ENCODE measurements at places on chromosomes 7 and 10.

DNA sequence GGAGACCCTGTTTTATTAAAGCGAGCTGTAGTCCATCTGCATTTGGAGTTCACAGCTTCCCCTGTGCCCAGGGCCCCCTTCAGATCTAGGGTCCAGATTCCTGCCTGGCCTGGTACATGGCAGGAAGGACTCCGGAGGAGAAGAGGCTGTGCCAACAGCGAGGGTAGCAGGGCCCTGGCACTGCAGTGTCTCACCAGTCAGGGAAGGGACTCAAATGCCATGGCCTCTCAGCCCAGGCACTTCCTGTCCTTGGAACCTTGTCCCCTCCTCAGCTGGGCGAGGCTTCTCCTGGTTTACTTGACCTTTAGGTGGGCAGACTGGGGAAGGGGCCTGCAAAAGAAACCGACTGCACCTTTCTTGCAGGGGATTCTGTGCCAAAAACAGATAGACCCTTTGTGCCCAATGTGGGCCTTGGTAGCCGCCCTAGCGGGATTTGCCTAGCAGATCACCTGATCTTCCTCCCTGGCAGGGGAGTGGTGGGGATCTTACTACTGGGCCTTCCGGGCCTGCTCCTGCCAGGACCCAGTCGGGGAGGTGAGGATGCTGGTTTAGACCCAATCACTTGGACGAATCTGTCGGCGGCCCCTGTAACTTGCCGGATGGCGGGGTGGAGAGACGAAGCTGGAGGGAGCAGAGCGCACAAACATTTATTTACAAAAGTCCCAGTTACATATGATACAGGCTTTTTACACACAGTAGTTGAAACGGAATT is 161.9 kb downstream of the RNF216 start:
- no peak for DNase-seq

GRCh38 chr10:46096446-46096845 is 50.4 kb upstream of the MSMB start:
- DNase-seq: no peak

DNA sequence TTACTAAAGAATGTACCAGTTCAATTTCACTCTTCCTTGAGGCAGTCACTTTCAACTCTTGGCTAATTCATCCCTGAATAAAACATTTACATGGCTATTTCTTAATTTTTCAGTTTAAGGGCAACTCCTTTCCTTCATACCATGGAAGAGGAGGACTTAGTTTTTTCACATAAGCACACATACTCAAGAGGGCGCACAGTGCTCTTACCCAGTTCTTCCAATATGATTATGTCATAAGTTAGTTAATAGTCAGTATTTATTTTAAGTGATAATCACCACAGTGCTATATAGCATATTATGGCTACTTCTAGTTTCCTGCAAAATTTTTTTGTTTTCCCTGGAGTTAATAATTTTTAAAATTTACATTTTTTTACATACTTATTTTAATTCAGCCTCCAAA is 58.6 kb downstream of the SND1 start:
- DNase-seq: no peak

DNA sequence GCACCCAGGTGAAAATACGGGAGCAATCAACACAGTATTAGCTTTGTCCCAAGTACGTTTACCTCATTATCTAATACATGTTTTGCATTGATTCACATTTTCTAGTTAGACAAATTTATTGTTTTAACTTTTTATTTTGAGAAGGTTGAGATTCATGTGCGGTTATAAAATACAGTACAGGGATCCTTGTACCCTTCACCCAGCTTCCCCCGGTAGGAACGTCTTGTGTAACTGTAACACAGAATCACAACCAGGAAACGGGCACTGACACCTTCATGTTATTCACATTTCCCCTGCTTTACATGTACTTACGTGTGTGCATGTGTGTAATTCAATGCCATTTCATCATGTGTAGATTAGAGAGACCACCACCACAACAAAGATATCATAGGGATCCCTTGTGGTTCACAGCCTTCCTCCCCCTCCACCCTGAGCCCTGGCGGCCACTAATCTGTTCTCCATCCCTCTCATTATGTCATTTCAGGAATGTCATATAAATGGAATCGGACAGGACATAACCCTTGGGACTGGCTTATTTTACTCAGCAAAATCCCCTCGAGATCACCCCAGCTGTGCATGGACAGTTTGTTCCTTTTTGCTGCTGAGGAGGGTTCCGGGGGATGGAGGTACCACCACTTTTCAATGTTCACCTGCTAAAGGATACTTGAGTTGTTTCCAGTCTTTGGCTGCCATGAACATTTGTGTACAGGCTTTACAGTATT is 46.5 kb upstream of the C10orf71 start:
- no peak for DNase-seq

DNA sequence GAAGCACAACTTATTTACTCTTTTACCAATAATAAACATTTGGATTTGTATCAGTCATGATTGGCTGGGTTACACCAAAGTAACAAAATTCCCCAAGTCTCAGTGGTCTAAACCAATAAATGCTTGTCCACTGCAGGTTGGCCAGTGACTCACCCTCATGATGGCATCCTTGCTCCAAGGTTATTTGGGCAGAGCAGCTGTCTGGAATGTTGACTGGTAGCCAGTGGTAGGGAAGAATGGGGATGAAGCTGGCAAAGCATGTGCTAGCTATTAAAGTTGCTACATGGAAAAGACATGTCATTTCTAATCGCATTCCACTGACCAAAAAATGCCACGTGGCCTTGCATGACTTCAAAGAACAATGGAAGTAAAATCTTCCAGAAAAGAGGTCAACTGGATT is 1168.7 kb upstream of the CELF2 start:
- DNase-seq: no peak

GRCh38 chr7:55527307-55527706 is 45.0 kb downstream of the VOPP1 start:
- DNase-seq: no peak

DNA sequence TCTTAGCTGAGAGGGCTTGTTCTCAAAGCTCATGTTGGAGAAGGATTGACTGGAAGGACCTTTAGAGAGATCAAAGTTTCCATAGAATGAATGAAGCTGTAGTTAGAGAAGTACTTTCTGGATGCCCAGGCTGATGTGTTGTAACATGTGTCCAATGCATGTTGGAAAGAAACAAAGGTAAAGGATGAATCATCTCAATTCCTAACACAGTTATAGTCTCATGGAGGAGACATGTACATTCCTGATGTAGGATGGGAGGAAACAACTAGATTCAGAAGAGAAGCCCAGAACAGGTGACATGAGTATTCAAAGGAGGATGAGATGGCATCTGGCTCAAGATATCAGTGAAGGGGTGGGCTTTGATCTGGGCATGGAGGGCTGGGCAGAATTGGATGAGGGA is 152.7 kb downstream of the SH2D4B start:
- no peak for DNase-seq

GRCh38 chr10:114483575-114483974 is 79.3 kb upstream of the AFAP1L2 start:
- DNase-seq: no peak

All from right hindlimb (tissue), 1 donor.